ENCODE measurements at places on chromosomes 6 and 20. TPM values are rescaled to one million over a fixed set of nuclear protein-coding genes. Genes with fewer than 3 reads are reported as not detected.

Gene KCNQ5
- total RNA-seq = 0.96 TPM

Gene FKBP1C
- 0.50 TPM for total RNA-seq

Gene LBP
- 0.19 TPM for total RNA-seq

Gene RAMACL
- total RNA-seq = 0.27 TPM

Gene TXLNB
- 0.67 TPM for total RNA-seq

Gene PRRT1
- 1.2 TPM for total RNA-seq

Gene MTRF1L
- 26.8 TPM for total RNA-seq

Gene ZC2HC1B
- not detected for total RNA-seq

Gene MLN
- total RNA-seq = not detected

Gene VTA1
- 37.0 TPM for total RNA-seq

Gene RAET1E
- total RNA-seq = not detected

Gene SYNDIG1
- not detected for total RNA-seq

Gene SPATS1
- not detected for total RNA-seq

Gene C6orf52
- not detected for total RNA-seq

Gene HECA
- total RNA-seq = 42.0 TPM

Gene GJA1
- total RNA-seq = 288 TPM

- ATAC-seq = no peak
Measured at GRCh38 chr6:134603561-134603960, 285.6 kb upstream of the SGK1 start.

GRCh38 chr6:113315879-113316278 is 541.3 kb upstream of the MARCKS start:
- ATAC-seq = peak; percentile 39

GRCh38 chr6:68122032-68122431 is 513.0 kb upstream of the ADGRB3 start:
- ATAC-seq = no peak

DNA sequence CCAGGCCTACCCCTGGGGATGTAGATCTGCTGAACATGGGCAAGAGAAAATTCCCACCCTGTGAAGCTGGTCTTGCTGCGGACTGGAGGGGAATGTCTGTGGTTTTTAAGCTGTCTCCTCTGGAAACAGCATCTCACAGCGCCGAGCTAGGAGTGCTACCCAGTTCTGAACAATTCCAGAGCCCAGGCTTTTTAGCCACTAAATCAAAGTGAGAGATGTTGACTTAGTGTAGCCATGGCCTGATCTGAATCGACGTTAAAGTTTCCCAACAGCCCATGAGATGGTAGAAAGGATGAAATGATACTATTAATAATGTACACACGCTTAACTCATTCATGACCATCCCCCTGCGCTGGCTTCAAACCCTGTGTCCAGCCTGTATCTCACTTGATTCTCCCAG is 63.7 kb downstream of the KCNB1 start:
- ATAC-seq = no peak

- no peak for ATAC-seq
Measured at GRCh38 chr20:40591536-40591935, 97.5 kb downstream of the MAFB start.

DNA sequence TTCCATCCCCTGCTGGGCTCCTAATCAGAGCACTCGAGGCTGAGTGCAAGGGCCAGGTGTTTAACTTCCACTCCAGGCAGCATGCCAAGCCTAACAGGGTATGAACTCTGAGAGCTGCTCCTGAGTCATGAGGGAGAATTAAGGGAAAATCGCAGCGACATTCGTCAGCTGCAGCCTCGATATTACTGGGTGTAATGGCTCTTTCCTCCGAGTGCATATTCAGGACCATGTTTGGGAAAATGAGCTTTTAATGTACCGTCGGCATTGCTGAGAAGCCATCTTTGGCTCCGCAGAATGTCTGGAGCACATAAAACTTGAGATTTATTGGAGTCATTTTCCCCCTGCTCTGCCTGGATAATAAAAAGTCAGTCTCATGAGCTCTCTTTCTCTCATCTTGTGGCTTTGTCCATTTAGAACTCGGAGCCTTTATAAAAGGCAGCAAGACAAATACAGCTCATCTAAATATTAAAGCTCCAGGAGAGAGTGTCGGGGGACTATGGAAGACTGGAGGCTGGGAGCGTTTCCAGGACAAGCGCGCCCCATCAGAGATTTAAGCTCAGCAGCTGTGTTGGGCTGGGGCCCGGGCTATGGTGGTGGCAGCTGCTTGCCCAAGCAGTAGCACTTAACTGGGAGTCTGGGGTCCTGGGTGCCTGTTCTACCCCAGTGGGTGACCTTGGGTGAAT is 103.7 kb downstream of the TOX2 start:
- ATAC-seq = peak; percentile 79

GRCh38 chr6:151493804-151494234 is at the start of gene CCDC170:
Gene CCDC170, plus strand, starts transcription at chr6:151494017. Its CDS starts 112 bp downstream, at chr6:151494129.
- peak; percentile 52 for ATAC-seq

- ATAC-seq = no peak
Measured at GRCh38 chr6:133645966-133646740, 242.8 kb upstream of the TCF21 start.

DNA sequence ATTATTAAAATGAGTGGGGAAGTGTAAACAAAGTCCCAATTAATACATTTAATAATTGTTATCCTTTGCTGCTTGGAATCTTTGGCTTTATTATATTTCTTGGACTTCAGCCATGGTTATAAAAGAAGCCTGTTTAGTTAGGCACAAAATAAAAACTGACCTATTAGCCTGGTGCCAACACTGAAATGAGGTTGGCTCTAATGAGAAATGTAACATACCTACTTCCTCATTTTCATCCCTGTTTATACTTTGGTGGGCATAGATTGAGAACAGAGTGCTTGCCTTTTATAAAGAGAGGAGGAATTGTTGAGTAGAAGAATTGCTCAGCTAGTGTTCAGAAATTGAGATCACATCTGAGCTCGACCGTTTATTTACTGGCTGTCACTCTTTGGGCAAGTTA is 471.3 kb downstream of the UTRN start:
- no peak for ATAC-seq

GRCh38 chr6:82954937-82955577 is 110.6 kb downstream of the UBE3D start:
- no peak for ATAC-seq

GRCh38 chr20:11972478-11972877 is 54.8 kb downstream of the BTBD3 start:
- ATAC-seq = no peak

DNA sequence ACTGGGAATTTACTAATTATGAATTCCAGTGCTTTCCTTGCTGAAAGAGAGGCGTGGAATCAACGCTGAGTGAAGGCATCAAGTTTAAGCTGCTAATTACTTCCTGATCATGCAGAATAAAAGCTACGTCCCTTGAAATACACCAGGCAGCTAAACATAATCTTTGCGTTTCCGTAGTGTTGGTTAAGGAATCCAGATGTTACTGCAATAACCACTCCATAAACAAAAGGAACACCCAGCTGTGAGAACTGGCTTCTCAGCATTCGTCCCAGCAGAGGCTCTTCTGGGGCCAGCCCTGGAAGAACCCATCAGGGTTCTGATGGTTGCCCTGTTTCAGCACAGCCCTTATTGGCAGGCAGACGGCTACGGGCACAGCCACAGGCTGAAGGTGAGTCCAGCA is 111.4 kb downstream of the CDH26 start:
- no peak for ATAC-seq

- no peak for ATAC-seq
Measured at GRCh38 chr20:15763366-15763765, 809.9 kb downstream of the KIF16B start.

- no peak for ATAC-seq
Measured at GRCh38 chr6:150606168-150606591, 6.5 kb downstream of the PLEKHG1 start.

- ATAC-seq = no peak
Measured at GRCh38 chr6:106525107-106525881, 104.0 kb downstream of the RTN4IP1 start.

- ATAC-seq = no peak
Measured at GRCh38 chr20:4181956-4182945, 166.9 kb upstream of the RNF24 start.

- no peak for ATAC-seq
Measured at GRCh38 chr6:37306624-37307222, 47.1 kb upstream of the RNF8 start.

- ATAC-seq = no peak
Measured at GRCh38 chr6:8229915-8230756, 127.8 kb upstream of the EEF1E1 start.

DNA sequence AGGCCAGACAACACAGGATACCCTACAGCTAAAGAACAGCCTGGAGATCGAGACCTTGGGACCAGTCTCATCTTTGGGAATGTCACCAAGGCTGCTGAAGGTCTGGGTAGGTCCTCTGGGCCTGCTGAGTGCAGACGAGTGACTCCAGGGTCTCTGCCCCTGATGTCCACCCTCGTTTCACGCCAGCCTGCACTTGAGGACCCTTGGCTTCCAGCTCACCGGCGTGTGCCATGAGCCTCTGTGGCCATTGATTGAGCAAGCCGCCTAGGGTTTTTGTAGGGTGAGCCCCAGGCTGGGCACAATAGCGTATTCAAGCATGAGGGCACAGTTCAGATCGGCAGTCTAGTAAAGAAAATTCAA is 4.3 kb downstream of the BPHL start:
- no peak for ATAC-seq

- ATAC-seq = no peak
Measured at GRCh38 chr20:433300-433975, 25.3 kb downstream of the RBCK1 start.

GRCh38 chr6:75331151-75331550 is 46.6 kb upstream of the TMEM30A start:
- no peak for ATAC-seq

DNA sequence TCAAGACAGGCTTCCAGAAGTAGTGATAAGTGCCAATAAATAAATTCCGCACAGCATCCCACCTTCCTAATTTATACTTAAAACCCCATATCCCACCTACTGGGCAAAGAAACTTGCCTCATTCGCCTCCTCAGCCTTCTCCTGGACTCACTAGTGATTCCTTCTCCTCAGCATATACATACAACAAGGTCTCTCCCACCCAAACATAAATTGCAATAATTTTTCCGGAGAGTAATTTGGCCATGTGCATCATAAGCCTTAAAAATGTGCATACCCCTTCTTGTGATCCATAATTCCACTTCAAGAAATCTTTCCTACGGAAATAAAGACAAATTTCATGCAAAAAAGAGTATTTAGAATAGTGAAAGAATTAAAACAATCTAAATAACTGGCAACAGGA is 26.8 kb downstream of the RANBP9 start:
- no peak for ATAC-seq

Measured in gastroesophageal sphincter (tissue), 4 donors.